ENCODE measurements at places on chromosomes 6 and 20.

DNA sequence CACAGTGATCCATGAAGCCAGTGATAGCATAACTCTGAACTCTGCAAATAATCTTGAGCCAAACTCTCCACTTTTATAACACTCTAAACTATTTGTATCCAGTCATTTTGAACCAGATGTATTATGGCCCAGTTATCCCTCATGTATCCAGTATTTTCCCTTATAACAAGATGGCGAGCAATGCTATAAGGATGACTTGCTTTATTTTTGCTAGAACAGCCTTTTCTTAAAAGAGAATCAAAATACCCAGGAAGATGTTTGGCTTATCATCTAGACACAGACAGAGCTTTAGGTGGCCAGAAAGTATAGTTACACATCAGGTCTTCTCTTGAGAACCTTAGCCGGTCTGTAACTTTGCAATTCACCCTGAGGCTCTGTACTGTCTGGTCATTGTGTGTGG lies 81.0 kb downstream of the DOK5 start:
- no peak for DNase-seq

DNA sequence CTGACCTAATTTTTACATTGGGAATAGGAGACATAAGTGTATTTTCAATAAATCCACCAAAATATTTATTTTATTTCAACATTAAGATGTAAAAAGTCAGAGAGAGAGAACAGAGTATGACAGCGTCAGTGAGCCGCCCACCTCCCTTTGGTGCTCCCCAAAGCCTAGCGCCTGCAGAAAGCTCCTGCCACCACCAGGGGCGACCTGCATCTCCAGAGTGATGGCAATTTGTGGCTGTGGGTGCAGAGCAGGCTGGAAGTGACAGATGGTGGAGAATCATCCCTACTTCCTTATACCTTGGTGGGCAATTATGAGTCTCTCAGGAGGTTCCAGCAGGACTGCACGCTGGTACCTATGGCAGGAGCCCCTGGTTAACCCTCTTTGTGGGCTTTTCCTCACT lies 87.3 kb downstream of the PTPRT start:
- no peak for DNase-seq

DNA sequence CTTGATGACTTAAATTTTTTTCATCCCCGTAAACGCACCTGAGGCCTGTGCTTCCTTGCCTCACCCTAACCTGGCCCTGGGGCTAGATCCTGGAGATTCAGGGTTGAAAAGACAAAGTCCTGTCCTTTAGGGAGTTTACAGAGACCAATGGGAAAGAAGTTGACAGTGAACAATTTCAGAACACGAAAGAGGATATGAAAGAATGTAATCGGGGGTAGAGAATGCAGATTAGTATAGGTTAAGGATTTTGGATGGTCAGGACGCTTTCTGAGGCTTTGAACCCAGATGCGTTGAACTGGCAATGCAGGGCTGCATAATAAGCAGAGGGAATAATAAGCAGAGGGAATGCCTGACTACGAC lies 1.7 kb upstream of the FBXO5 start:
- no peak for DNase-seq

GRCh38 chr6:106116125-106116832 lies 30.1 kb downstream of the PRDM1 start:
- no peak for DNase-seq
